ENCODE measurements at places on chromosomes 12 and 14. TPM values are rescaled to one million over a fixed set of nuclear protein-coding genes. Genes with fewer than 3 reads are reported as not detected.

DNA sequence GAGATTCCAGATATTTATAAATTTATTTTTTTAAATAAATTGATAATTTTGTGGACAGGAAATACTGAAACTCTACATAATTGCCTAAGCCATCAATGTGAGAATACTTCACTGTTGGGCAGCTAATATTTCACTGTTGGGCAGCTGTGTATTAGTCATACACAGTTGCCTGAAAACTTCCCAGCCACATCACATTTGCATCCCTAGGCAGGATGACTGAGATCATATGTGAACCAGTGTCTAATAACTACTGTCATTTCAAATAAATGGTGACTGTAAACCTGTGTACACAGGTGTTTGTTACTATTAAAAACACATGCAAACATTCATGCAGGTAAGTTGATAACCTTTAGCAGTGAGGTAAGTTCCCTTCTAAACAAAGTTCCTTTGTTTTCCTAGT lies 43.9 kb downstream of the TMTC3 start:
- peaks cover 18% of the 10 kb centered on the region for H3K4me1 ChIP-seq
- no peaks in the 10 kb centered on the region for H3K27me3 ChIP-seq
- no peaks in the 10 kb centered on the region for H3K36me3 ChIP-seq
- H3K4me3 ChIP-seq = no peak overlapping the region

Gene TOMM20L
- not detected for total RNA-seq

Gene FAM181A
- total RNA-seq = not detected

Gene GZMH
- total RNA-seq = not detected

Gene SLC5A8
- total RNA-seq = not detected

Gene FIGNL2
- not detected for total RNA-seq

- no peak overlapping the region for H3K4me3 ChIP-seq
- no peak overlapping the region for H3K27ac ChIP-seq
- H3K27me3 ChIP-seq = no peaks in the 10 kb centered on the region
- DNase-seq = no peak
- no peaks in the 10 kb centered on the region for H3K4me1 ChIP-seq
These were observed 254.0 kb upstream of the SRRM4 start for GRCh38 chr12:118727196-118727978.

GRCh38 chr12:106147956-106148355 lies 9.2 kb upstream of the NUAK1 start:
- H3K27ac ChIP-seq = no peak overlapping the region
- H3K4me1 ChIP-seq = no peaks in the 10 kb centered on the region
- no peaks in the 10 kb centered on the region for H3K36me3 ChIP-seq

DNA sequence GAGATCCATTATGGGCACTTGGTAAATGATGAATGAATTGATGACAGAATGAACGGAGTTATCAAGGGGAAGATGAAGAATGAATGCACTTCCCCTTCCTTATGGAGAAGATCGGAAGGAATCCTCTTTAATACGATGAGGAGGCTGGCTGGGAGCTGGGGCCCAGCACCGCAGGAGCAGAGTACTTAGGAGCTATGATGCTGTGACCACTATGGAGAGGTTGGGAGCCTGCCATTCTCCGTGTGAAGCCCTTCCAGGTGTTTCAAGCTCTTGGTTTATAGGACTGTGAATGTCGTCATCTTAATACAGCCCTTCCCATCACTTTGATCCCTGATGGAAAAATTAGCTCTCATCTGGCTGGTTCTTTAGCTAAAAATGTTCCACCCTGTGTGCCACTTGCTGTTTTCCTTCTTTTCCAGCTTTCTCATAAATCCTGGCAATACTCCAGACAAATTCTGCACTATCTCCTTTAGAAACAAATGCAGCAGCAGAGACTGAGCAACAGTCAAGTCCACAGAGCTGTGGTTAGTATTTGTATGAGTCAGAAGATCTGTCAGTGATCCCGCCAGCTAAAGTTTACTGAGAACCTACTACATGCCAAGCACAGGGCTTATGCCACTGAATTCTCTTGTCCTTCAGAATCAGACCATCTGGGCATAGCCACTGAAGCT lies 263.1 kb upstream of the CRY1 start:
- no peaks in the 10 kb centered on the region for H3K27me3 ChIP-seq
- no peak overlapping the region for H3K4me3 ChIP-seq
- peak; percentile 75 for DNase-seq
- no peaks in the 10 kb centered on the region for H3K36me3 ChIP-seq

DNA sequence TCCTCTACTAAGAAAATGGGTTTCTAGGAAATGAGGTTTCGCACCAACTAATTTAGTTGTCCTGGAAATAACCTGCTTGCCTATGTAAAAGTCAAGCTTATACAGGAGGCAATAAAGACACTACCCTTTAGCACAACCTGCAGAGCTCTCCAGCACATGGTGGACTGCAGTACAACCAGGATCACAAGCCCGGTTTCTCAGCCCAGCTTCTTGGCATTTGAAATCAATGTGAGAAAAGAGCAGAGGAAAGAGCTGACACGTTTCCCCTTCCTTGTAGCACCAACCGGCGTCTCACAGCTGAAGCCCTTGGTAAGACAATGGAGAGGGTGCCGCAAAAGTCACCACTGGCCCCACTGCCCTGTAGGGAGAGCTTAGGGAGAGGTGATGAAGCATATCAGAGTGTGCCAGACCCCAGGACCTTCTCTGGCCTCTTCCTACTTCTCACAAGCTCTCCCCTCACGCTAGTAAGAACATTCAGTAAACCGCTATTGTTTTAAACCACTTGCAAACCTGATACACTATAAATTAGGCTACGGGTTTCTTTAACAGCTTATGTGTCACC lies 8.6 kb downstream of the SPTLC2 start:
- H3K27me3 ChIP-seq = no peaks in the 10 kb centered on the region
- H3K27ac ChIP-seq = peak overlapping the region; percentile 1
- no peak for DNase-seq
- peaks cover 10% of the 10 kb centered on the region for H3K4me1 ChIP-seq

DNA sequence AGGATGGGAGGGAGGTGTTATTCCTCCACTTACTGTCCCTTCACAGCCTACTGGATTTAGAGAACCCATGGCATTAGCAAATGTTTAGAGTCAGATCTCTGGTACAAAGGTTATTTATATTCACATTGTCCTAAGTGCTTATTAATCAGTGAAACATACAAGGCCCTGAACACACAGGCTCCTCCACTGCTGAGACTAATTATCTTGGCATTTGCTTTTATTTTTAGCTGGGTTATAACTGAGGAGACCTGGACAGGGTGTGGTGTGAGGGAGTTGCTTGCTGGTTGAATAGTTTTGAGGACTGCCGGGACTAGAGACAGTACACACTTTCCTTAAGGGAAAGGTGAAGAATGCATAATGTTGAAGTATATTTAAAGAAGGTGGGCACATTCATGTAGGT lies 77.5 kb downstream of the FIGNL2 start:
- H3K36me3 ChIP-seq = no peaks in the 10 kb centered on the region
- DNase-seq = no peak
- peak overlapping the region; percentile 16 for H3K27ac ChIP-seq
- H3K4me3 ChIP-seq = no peak overlapping the region

GRCh38 chr14:34110531-34110930 lies 159.7 kb upstream of the EGLN3 start:
- H3K27me3 ChIP-seq = no peaks in the 10 kb centered on the region
- peak overlapping the region; percentile 17 for H3K27ac ChIP-seq
- no peaks in the 10 kb centered on the region for H3K36me3 ChIP-seq
- DNase-seq = no peak

- peaks cover 22% of the 10 kb centered on the region for H3K4me1 ChIP-seq
- H3K27me3 ChIP-seq = peaks cover 4% of the 10 kb centered on the region
- no peaks in the 10 kb centered on the region for H3K36me3 ChIP-seq
- DNase-seq = peak; percentile 69
- H3K4me3 ChIP-seq = no peak overlapping the region
These were observed 164.6 kb upstream of the PARP11 start for GRCh38 chr12:4037747-4038312.

GRCh38 chr12:67826148-67826547 lies 163.1 kb upstream of the IFNG-AS1 start:
- no peak overlapping the region for H3K27ac ChIP-seq
- H3K36me3 ChIP-seq = no peaks in the 10 kb centered on the region
- no peaks in the 10 kb centered on the region for H3K27me3 ChIP-seq
- H3K4me1 ChIP-seq = peaks cover 13% of the 10 kb centered on the region
- no peak overlapping the region for H3K4me3 ChIP-seq
- DNase-seq = no peak

- H3K27ac ChIP-seq = no peak overlapping the region
- H3K4me3 ChIP-seq = no peak overlapping the region
- H3K36me3 ChIP-seq = peaks cover 13% of the 10 kb centered on the region
- H3K4me1 ChIP-seq = peaks cover 21% of the 10 kb centered on the region
- peak; percentile 25 for DNase-seq
These were observed 54.6 kb upstream of the CCDC175 start for GRCh38 chr14:59631237-59631636.

Gene PLA2G1B
- not detected for total RNA-seq

- H3K27me3 ChIP-seq = no peaks in the 10 kb centered on the region
- H3K4me3 ChIP-seq = no peak overlapping the region
- H3K27ac ChIP-seq = no peak overlapping the region
- peaks cover 7% of the 10 kb centered on the region for H3K4me1 ChIP-seq
- peak; percentile 32 for DNase-seq
These were observed 51.6 kb downstream of the RPS6KA5 start for GRCh38 chr14:91008759-91009409.

- peak within 1 kb of the TSS; percentile 80 for H3K4me3 ChIP-seq
- peaks cover 15% of the 10 kb centered on the region for H3K4me1 ChIP-seq
- peak; percentile 70 for DNase-seq
- peak within 1 kb of the TSS; percentile 76 for H3K27ac ChIP-seq
- H3K36me3 ChIP-seq = no peaks in the 10 kb centered on the region
These were observed at the start of gene PALS1 for GRCh38 chr14:67241411-67242167. PALS1 (plus strand) TSS chr14:67241435; CDS start chr14:67279171, 37,736 bp downstream.

DNA sequence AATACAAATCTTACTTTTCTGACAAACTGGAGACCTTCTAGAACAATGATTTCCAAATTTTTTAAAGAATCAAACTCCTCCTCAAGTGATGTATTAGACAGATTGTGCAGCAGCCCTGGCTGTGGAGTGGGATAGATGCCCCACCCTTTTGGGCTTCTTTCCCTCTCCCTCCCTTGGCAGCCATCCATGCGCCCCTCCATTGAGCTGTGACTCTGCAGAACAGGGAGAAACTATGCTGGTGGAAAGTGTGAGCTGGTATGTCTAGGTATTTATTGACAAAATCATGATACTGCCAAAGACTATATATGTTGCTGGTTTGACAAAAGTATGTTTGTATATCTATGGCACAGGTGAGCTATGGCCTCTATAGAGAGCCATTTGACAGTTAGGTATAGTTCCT lies 138.5 kb downstream of the KTN1 start:
- no peak overlapping the region for H3K4me3 ChIP-seq
- no peak for DNase-seq
- no peaks in the 10 kb centered on the region for H3K36me3 ChIP-seq
- peaks cover 10% of the 10 kb centered on the region for H3K4me1 ChIP-seq

Gene NTS
- total RNA-seq = not detected

Gene NEUROD4
- not detected for total RNA-seq

Gene BICD1
- total RNA-seq = 49.3 TPM

DNA sequence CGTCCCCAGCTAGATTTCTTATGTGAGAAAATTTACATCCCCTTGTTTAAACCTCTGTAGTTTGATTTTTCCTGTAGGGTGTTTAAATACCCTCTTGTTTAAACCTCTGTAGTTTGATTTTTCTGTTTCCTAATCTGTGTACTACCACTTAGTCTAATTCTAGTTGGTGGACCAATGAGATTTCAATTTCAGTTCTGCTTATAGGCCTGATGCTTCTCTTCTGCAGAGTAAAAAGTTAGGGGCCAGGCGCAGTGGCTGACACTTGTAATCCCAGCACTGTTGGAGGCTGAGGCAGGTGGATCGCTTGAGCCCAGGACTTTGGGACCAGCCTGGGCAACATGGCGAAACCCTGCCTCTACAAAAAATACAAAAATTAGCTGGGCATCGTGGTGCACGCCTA lies 11.5 kb downstream of the UBC start:
- H3K27ac ChIP-seq = no peak overlapping the region
- no peak overlapping the region for H3K4me3 ChIP-seq
- H3K27me3 ChIP-seq = no peaks in the 10 kb centered on the region
- peaks cover 29% of the 10 kb centered on the region for H3K4me1 ChIP-seq
- DNase-seq = no peak

GRCh38 chr12:49705479-49706134 lies 1.6 kb downstream of the FMNL3 start:
- H3K27me3 ChIP-seq = peaks cover 50% of the 10 kb centered on the region
- H3K4me3 ChIP-seq = peak overlapping the region; percentile 46
- H3K4me1 ChIP-seq = peaks cover 5% of the 10 kb centered on the region
- H3K36me3 ChIP-seq = no peaks in the 10 kb centered on the region
- H3K27ac ChIP-seq = no peak overlapping the region
- no peak for DNase-seq

DNA sequence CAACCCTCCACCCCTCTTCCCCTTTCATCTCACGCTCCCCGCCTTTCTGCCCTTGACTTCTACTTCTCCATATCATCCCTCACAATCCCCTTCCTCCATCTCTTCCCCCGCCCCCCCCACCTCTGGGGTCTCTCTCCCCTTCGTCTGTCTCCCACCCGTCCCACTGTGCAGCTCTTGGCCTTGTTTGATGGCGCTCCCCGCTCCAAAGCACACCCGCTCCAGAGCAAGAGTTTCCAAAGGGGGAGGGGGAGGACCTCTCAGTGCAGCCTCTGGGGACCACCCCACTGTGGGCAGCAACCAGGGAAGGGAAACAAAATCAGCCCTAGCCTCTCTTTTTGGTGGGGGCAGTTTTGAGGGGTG lies 774 bp downstream of the CHGA start:
- H3K27ac ChIP-seq = no peak overlapping the region
- no peak overlapping the region for H3K4me3 ChIP-seq
- peaks cover 33% of the 10 kb centered on the region for H3K27me3 ChIP-seq
- no peak for DNase-seq
- H3K36me3 ChIP-seq = no peaks in the 10 kb centered on the region

- H3K4me1 ChIP-seq = peaks cover 11% of the 10 kb centered on the region
- no peak overlapping the region for H3K4me3 ChIP-seq
- H3K27me3 ChIP-seq = no peaks in the 10 kb centered on the region
- H3K27ac ChIP-seq = no peak overlapping the region
- no peaks in the 10 kb centered on the region for H3K36me3 ChIP-seq
- DNase-seq = no peak
These were observed 249.2 kb downstream of the BTG1 start for GRCh38 chr12:91896286-91897024.

DNA sequence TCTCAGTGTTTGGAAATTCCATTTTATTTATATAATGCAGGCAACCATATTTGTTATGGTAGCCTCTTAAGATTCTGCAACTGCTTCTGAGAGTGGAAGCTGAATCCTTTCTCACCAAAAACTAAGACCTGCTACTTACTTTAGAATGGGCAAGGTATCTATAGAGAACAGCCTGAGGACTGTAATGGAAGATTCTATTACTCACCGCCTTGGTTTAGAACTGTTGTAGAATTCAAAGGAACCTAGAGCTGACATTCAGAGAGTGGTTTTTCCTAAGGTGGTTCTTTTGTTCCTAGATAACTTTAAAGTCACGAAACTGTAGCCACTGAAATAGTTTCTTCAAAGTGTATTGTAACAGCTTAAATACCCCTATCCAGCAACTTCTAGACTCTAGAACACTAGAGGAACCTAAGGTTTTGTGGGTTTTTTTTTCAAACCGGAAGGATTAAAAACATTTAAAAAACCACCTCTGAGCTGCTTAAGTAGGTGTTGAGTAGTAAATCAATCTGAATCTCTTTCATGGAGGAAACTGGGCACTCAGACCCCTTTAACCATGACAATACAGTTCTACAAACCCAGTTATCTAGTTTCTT lies 4.2 kb downstream of the TDP1 start:
- no peak overlapping the region for H3K27ac ChIP-seq
- peaks cover 18% of the 10 kb centered on the region for H3K4me1 ChIP-seq
- no peak overlapping the region for H3K4me3 ChIP-seq
- no peak for DNase-seq
- no peaks in the 10 kb centered on the region for H3K27me3 ChIP-seq

- H3K4me3 ChIP-seq = no peak overlapping the region
- peaks cover 13% of the 10 kb centered on the region for H3K4me1 ChIP-seq
- H3K36me3 ChIP-seq = no peaks in the 10 kb centered on the region
- H3K27me3 ChIP-seq = peaks cover 2% of the 10 kb centered on the region
- no peak for DNase-seq
These were observed 4.0 kb upstream of the DIO3 start for GRCh38 chr14:101557321-101557695.

Gene IFNG-AS1
- not detected for total RNA-seq

Gene B4GALNT1
- total RNA-seq = 0.40 TPM
